ENCODE measurements at places on chromosomes 12 and 14.

- DNase-seq = no peak
Measured at GRCh38 chr12:58811346-58811745, 109.0 kb downstream of the LRIG3 start.

- no peak for DNase-seq
Measured at GRCh38 chr12:18683327-18684013, 54.3 kb downstream of the PLCZ1 start.

DNA sequence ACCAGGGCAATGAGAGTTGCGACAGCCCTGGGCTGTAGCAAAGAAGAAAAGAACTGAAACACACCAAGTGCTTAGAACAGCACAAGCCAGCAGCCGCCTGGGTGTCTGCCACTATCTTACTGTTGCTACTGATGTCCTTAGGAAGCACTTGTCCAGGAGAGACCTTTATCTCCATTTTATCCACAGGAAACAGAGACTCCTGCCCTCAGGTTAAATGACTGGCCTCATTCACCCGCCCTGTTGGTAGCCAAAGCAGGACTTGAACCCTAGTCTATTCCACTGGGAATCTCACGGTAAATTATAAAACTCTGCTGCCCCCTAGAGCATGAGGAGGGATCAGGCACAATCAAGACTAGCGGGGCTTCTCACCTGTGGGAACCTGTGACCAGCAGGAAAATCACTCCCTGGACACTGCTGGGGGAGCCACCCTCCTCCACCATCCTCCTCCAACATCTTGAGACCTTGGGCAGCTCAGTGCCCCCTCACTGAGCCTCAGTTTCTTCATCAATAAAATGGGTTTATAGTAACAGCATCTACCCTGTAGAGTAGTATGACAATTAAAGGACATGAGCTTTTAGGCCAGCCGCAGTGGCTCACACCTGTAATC is 20.5 kb upstream of the TESC start:
- DNase-seq = peak; percentile 26

- DNase-seq = no peak
Measured at GRCh38 chr14:93566065-93566693, 135.4 kb downstream of the UNC79 start.

GRCh38 chr12:52320784-52321400 is at the start of gene KRT83:
TSS of gene KRT83 (minus strand) at chr12:52321398. CDS start at chr12:52321335, 63 bp downstream.
- no peak for DNase-seq

DNA sequence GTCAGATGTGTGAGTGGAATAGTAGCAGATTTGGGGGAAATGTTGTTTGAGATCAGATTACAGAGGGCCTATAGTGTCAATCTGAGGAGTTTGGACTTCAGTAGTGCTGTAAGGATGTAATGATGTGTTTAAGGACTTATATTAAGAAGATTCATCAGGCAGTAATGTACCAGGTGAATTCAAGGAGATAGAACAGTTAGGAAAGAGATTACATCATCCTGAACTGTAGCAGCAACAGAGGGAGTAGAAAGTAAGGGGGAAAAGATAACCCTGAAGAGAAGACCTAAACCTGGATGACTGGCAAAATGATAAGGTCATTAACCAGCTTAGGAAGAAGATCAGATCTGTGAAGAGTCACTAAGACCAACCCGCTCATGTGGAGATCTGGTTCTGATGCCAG is 349.4 kb downstream of the PDZRN4 start:
- no peak for DNase-seq

DNA sequence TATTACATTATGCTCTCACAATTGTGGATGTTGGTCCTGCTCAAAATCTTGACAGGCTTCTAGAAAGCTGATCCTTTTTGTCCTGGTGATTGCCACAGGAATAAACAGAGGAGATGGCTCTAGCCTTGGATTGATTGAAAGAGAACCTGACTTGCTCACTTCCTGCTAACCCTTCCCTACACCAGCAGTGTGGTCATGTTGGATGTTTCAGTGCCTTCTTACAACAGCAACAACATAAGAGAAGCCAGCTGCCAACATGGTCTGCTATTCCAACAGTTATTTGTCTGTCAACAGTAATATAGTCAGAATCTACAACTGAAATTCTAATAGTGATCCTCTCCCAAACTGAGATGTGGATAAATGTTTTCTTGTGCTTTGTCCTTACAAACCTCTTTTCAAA is 311.6 kb upstream of the DIO2 start:
- DNase-seq = no peak
